ENCODE measurements at places on chromosomes 13 and 19.
A peak's percentile ranks its signal among the peaks of the same experiment; 100 is the strongest.

DNA sequence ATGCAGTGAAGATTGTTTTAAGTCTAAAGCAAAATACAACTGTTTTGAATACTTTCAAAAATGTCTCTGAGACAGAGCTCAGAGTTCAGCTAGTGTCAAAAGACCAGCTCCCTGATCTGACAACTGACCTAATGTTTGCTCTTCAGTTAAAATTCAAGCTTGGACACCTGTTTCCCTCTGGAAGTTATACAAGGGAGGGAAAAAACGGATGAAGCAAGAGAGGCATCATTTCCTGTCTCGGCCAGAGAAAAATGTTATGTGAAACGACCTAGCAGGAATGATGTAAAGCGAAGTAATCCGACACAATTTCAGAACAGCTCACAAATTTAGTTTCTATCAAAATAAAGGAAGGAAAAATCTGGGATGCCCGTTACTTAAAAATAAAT is 59.4 kb downstream of the ZAR1L start:
- DNase-seq = peak; percentile 22

DNA sequence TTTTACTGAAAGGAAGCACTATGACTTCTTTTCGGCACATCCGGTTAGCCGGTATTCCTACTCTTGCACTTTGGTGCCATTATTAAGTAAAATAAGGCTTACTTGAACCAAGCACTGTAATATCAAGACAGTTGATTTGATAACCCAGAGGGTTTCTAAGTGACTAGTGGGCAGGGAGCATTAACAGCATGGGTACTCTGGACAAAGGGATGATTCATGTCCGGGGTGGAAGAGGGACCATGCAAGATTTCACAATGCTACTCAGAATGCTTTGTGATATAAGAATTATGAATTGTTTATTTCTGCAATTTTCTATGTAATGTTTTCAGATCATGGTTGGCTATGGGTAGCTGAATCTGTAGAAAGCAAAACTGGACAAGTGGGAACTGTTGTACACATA is 282.1 kb downstream of the TDRD3 start:
- DNase-seq = no peak

- no peak for DNase-seq
Observed at GRCh38 chr19:30799865-30800755, 427.9 kb downstream of the ZNF536 start.

DNA sequence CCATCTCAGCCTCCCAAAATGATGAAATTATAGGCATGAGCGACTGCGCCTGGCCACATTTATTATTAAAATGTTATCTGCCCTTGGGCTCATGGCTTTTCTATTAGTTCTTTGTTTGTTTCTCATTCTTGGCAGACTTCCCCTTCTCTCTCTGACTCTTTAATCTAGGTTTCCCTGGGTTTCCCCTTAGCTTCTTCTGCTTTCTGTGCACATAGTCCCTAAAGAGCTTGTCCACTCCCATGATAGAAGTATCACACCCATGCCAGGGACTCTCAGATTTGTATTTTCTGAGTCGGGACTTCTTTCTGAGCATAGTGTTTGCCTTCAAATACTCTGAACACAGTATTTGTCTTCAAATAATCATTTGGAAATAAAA is 38.6 kb upstream of the ITM2B start:
- DNase-seq = peak; percentile 30

DNA sequence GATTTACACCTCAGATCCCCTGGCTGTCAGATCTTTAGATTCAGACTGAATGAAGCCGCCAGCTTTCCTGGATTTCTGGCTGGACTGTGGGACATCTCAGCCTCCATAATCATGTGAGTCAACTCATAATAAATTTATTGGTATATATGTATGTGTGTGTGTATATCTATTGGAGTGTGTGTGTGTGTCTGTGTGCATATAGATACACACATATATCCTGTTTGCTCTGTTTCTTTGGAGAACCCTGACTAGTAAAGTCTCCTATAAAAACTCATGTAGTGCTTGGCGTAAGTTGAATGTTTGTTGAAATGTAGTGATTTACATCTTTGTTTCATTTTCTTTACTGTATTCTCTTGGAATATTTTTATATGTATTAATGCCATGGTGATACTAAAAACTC is 499.5 kb upstream of the KLF12 start:
- DNase-seq = peak; percentile 2

DNA sequence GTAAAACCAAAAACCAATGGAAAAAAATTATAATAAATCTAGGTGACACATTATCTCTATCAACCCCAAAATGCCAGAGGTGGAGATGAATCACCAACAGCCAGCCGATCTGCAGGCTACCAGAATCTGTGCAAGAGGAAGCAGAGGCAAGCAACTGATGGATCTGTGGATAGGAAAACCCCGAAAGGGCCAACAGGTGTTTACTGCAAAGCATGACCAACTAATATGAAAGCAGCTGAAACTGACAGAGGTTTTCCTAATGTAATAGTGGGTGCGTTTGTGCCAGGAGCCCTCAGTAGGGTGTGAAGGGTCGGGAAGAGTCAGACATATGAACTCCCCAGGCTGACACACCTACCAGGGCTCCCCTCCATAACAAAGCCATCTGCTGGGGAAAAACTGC is 554.6 kb downstream of the RFC3 start:
- DNase-seq = peak; percentile 36

GRCh38 chr19:49020342-49020741 is 3.5 kb upstream of the LHB start:
- no peak for DNase-seq

DNA sequence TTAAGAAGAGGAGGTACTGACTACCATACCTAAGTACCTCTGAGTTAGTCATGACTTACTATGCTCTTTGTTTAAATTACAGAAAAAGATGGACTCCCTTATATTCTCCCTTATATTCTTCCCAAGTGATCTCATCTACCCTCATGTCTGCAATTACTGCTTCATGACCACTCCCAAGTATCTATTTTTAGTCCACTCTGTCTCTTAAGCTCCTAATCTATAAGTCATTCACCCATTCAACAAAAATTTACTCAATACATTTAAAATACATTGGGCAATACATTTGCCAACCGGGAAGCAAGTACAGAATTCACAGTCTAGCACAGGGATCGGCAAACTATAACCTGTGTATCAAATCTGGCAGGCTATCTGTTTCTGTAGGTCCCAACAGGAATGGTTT is 42.6 kb downstream of the KPNA3 start:
- DNase-seq = no peak

GRCh38 chr19:1266916-1267476 is 2.1 kb upstream of the CIRBP start:
- DNase-seq = peak; percentile 54

DNA sequence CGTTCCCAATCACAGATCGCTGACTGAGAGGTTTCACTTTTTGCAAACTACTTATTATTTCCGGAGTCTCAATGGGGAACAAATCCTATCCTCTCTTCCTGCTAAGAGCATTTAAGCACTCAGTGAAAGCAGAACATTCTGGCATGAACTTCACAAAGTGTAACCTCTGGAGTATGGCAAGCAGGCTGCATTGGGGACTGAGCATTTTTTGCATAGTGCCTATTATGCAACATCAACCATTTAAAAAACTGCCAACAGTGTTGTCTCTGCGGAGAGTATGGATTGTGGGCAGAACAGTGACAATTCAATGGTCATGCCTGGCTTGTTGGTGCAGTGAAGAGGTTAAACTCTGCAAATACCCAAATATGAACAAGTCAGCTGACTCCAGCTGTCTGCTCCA is 484.6 kb downstream of the OLFM4 start:
- DNase-seq = no peak

- DNase-seq = peak; percentile 70
Observed at GRCh38 chr13:110874508-110874960, 40.3 kb downstream of the ANKRD10 start.

GRCh38 chr13:83229574-83230305 is 652.5 kb downstream of the SLITRK1 start:
- no peak for DNase-seq

GRCh38 chr13:47334173-47334572 is 437.3 kb upstream of the HTR2A start:
- peak; percentile 61 for DNase-seq

- no peak for DNase-seq
Observed at GRCh38 chr13:91214031-91214430, 133.5 kb upstream of the MIR17HG start.

DNA sequence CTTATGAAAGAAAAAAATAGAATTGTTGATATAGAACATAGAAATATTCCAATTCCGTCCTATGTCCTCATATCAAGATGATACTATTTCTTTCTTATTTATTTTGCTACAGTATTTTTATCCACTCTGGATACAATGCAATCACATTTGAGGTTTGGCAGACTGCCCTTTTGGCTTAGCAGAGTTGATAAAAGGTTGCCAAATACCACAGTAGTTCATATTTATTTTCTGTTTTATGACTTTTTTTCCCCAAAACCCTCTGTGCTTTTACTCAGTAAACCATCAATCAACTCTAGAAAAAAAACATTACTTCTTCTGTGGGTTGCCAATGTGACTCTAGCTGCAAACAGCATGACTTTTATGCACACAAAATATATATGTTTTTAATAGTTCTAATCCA is 424.5 kb downstream of the PCDH9 start:
- peak; percentile 38 for DNase-seq

- DNase-seq = peak; percentile 7
Observed at GRCh38 chr13:102091231-102091630, 310.6 kb downstream of the FGF14 start.

DNA sequence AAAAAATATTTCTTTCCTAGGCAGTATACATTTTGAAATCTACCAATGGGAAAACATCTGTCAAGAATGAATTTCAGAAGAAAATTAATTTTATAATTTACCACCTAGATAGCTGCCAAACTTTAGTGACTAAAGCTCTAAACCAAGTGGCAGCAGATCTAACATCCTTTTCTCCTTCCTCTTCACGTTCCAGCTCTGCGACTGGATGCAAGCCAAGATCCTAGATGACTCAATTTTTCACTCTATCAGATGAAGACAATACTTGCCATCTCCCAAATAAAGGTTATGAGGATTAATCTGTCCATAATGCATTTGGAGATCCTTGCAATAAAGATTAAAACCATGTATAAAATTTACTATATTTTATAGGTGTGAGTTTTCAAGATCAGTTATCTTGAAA is 66.7 kb upstream of the MIR17HG start:
- peak; percentile 22 for DNase-seq

DNA sequence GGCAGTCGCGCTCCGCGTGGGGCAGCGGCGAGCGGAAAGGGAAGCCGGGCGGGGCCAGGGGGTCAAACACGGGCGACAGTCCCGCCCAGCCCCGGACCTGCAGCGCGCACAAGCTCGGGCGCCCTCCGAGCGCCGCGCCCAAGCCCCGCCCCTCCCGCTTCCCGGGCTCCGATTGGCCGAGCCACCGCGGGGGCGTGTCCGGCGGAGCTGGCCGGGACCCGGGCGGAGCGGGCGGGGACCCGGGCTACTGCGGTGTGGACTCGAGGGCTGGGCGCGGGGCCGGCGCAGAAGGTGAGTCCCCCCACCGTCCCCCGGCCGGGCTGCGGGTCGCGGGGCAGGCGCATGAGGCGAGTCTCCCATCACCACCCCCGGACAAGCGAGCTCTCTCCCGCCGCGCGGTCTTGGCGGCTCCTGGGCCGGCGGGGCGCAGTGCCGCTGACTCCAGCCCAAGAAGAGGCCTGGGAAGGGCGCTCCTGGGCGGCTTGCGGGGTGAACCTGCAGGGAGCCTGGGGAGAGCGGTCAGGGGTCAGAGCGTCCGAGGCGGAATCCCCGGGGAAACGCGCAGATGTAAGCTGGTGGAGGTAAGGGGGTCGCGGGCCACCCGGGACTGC is at the start of gene PLEKHF1:
Gene PLEKHF1, plus strand, starts transcription at position 247 of the 611 bp plus-strand sequence. CDS start 8,379 bp downstream, outside the sequence.
- DNase-seq = peak; percentile 77

GRCh38 chr19:5091018-5091683 is 122.2 kb downstream of the KDM4B start:
- no peak for DNase-seq

Measured in PC-3 (cell line).